ENCODE measurements at places on chromosomes 5 and 9.

DNA sequence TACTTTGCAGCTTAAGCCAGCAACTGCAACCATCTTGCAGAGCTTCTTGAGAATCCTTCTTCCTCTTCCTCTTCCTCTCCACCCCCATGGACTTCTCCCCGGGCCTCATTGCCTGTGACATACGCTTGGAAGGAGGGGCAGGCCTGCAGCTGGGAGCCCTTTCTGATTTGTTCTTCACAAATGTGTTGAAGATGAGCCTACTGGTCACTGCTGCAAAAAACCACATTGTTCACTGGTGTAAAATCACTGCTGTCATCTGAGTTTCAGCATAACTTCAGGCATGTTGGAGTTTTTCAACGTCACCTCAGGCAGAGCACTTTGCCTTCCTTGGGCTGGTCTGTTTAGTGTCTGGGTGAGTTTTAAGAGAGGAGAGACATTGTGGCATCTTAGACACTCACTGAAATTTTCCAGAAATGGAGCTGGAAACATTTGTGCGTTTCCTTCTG is 7.9 kb downstream of the TJP2 start:
- DNase-seq, result no peak

GRCh38 chr9:20242510-20243189 is 379.6 kb downstream of the MLLT3 start:
- no peak for DNase-seq

- DNase-seq, result no peak
Observed at GRCh38 chr9:124939944-124940343, 939 bp downstream of the GOLGA1 start.

GRCh38 chr5:143440448-143441115 is 37.1 kb upstream of the NR3C1 start:
- no peak for DNase-seq

- DNase-seq, result no peak
Observed at GRCh38 chr5:17743580-17744435, 109.5 kb downstream of the TAF11L14 start.

DNA sequence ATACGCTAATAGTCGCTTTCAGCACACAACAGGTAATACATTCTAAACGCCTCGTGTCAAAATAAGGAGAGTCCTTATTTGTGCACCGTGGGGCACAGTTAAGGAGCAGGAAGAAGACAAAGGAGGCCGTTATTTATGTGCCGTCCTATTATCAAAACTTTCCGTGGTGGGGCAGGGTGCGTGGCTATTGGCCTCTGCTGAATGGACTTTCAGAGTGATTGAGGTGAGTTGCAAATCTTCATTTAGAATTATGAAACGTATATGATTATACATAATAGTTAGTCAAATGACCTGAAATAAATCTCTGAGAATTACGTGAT is 833 bp downstream of the C5orf24 start:
- no peak for DNase-seq

GRCh38 chr9:78242041-78242440 is 6.2 kb downstream of the CEP78 start:
- no peak for DNase-seq

GRCh38 chr9:87876708-87877107 is 6.0 kb upstream of the SPATA31E1 start:
- DNase-seq, result no peak

GRCh38 chr5:169272111-169272510 is 28.8 kb downstream of the SLIT3 start:
- no peak for DNase-seq

DNA sequence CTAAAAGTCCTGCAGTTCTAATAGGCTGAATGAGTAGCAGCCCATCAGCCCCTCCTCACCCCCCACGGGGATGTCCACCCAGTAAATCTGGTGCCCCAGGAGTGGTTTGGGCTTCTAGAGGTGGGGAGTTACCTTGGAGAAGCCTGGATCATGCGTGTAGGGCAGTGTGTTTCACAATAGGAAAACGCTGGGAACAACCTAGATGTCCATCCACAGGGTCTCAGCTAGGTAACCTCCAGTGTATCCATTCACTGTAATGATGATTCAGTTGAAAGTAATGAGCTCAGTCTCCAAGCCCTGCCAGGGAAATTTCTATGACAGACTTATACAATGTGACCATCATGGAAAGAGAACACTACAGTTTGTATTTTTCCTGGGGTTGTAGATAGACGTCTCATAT is 51.8 kb downstream of the NDST1 start:
- DNase-seq, result no peak

GRCh38 chr5:78611126-78611605 is 37.4 kb downstream of the LHFPL2 start:
- no peak for DNase-seq

- no peak for DNase-seq
Observed at GRCh38 chr9:8651846-8652215, 852.3 kb upstream of the DMAC1 start.

- no peak for DNase-seq
Observed at GRCh38 chr5:165157219-165157618, 1651.8 kb downstream of the MAT2B start.

DNA sequence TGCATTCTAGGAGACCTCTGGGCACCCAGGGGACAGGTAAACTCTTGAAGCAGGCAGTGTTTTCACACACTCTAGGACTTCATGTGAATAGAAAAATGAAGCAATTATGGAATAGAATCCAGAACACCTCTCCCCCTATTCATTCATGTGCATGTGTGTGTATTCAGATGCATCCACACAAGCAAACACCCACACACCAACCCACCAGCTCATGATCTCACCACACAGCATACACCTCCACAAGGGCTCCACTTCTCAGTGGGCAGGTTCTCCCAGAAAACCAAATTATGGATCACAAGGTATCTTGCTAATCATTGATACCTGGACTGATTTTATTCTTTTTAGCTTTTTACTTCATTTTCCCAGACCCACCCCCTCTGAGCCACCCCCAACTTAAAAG is 21.2 kb upstream of the HSD17B3 start:
- DNase-seq, result no peak
